Stimulated activated CD4-positive, alpha-beta T cell treated with anti-CD3 and anti-CD28 coated beads, Interleukin-1b, Interleukin-23, amount 100 ng/mL, for 4 hours (primary cell): ENCODE measurements at places on chromosomes 11 and 22.

GRCh38 chr11:121889931-121890330, 226.1 kb downstream of the BLID start:
- no peak for DNase-seq

DNA sequence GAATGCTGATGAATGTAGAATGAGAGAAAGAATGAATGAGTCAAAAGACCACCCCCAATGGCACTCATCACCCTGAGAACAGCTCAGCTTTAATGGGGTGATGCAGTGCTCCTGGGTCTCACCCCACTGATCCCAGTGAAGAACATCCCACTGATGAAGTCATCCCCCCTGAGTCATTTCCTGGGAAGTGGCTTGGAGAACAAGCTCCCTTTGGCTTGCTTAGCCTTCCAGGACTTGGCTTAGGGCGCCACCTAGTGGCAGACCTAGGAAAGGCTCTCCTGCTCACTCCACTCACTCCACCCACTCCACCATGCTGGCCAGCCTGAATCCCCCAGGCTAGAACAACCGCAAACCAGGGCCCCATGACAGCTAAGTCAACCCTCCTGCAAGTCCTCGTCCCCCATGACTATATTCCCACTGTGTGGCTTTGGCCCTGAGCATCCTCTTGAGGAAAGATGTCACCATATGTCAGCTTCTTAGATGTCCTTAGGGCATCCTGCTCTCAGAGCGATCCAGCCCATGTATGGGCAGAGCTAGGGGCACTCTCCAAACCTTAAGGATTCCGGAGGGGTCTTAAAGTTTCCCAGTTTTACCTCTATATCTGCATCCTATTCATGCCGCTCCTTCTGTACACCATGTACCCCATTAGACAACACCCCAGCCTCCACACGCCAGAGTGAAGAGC, 17.8 kb upstream of the TMPRSS13 start:
- DNase-seq: peak; percentile 82

GRCh38 chr11:31267720-31268119, 101.8 kb downstream of the DCDC1 start:
- no peak for DNase-seq

- no peak for DNase-seq
Observed at GRCh38 chr11:74269161-74269811, 42.2 kb downstream of the P4HA3 start.

DNA sequence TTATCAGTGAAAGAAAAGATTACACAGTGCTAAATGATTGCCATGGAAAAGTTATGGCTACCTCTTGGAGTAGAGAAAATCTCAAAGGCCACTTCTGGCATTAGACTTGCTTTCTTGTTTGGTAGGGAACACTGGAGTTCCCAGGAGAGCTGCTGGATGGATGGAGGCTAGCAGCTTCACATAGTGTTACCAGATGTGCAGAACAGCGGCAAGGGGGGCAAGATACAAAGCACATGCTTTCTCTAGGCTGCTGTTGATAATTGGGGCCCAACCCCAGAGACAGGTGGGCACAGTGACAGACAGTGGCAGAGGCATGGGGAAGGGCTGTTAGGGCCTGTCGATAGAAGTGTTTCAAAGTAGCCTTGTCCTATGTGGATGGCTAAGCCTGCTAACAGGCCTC, 94.9 kb downstream of the DBX1 start:
- no peak for DNase-seq

DNA sequence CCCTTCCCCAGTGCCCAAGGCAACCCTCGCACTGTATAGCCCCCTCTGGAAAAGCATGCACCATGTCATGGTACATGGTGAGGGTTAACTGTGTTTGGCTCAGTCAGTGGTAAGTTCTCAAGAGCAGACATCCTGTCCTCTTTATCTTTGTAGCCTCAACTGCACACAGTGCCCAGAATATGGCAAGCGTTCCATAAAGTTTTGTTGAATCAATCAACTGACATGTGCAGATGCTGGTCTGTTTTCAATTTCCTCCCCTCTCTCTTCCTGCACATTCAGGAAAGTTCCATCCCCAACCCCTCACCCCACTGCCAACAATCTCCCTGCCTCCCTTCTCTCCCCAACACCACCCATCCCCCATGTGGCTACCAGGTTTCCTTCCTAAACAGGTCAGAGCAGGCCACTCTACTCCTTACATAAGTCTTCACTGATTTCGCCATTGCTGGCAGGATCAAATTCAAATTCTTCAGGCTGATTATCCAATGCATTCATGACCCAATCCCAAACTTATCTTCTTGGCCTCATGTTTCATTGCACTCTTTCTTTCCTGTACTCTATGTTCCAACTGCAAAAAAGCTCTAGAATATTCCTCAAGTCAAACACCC, 15.5 kb upstream of the TMPRSS5 start:
- DNase-seq: no peak

DNA sequence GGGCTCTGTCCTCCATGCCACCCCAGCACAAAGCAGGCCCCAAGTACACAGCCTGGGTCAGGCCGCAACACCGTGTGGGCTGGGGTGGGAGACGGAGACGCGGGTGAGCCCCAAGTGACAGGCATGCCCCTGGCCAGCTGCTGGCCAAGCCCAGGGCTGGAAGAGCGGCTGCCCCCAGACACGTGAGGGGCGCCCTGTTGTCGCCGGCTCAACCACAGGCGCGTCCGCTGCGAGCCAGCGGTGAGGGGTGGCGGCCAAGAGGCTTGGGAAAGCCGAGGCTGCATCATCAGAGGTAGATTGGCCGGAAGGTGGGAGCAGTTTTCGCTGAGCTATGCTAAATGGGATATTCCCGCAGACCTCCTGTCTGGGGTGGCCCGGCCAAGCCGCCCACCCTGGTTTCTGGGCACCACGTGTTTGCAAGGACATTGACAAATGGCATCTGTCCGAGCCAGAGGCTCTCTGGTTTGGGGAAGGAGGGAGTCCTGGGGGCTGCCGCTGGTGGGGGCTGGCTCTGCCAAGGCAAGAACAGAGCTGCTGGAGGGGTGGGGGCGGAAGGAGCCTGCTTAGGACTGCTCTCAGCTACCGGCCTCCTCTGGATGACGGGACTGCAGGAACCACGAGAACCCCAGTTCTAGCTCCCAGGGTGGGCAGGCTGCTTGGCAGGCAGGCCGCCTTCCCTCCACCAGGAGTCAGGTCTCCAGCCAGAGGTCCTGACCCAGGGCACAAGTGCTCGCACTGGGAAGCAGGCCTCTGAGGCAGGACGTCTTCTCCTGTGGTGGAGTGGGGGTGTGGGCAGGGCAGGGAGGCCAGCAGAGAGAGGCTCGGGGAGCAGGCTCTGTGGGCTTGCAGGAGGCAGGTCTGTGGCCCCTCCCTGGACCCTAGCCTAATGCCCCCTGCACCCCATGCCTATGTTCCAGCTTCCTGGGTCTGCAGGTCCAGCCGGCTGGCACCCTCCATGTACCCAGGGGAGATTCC, 552 bp downstream of the PRR33 start:
- no peak for DNase-seq

DNA sequence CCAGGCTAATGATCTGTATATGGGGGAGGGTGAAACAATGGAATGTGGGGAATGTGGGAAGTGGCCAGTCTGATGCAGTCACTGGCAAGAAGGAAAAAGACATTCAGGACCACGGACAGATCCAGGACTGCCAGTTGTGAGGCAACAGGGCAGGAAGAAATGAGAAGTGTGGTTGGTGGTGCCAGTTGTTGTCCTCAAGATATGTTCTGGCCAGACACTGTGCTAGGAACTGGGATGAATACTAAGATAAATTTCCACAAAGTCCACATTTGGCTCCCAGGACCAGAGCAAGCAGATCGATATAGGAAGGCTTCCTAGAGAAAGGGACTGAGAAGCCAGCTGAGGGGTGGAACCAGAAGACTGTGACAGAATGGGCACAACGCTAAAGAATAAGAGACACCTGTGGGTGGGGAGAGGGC, 6.8 kb upstream of the TPBGL start:
- DNase-seq: no peak

- DNase-seq: no peak
Observed at GRCh38 chr11:16603890-16604793, 134.3 kb upstream of the C11orf58 start.

GRCh38 chr11:70702040-70702648, 303.8 kb downstream of the CTTN start:
- DNase-seq: no peak

- no peak for DNase-seq
Observed at GRCh38 chr11:17798253-17798652, 63.7 kb downstream of the KCNC1 start.

DNA sequence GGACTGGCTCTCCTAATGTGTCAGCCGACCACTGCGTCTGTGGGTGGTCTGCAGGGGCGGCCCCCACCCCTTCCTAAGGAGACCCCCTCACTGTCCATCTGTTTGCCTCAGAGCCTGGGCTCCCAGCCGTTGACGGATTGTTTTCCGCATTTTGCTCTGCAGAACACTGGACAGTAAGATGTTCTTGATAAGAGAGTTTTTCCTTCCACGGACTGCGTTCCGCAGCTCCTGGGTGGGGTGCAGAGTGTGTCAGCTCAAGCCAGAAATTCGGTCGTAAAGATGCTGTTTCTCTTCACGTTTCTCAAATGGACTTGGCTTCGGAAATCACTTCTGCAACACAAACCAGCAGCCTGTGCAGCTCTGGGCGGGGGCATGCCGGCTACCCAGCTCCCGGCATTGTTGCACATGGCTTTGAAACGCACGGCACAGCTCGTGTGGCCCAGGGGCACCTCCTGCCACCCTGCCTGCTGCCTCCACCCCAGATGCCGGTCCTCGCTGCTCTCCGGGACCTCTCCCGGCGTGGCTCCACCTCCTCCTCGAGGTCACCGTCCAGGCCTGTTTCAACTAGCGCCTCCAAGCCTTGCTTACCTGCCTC, 2.9 kb upstream of the MRGPRG start:
- no peak for DNase-seq
